ENCODE measurements at places on chromosomes 16 and 17. TPM values are rescaled to one million over a fixed set of nuclear protein-coding genes. Genes with fewer than 3 reads are reported as not detected.
A peak's percentile ranks its signal among the peaks of the same experiment; 100 is the strongest.

ARL5C gene
- not detected for total RNA-seq

CCL3 gene
- total RNA-seq, result 2.0 TPM

MEIOB gene
- total RNA-seq, result not detected

FBXW10 gene
- total RNA-seq, result 0.12 TPM

EME1 gene
- total RNA-seq, result 1.2 TPM

KCNAB3 gene
- total RNA-seq, result 18.1 TPM

C16orf92 gene
- total RNA-seq, result not detected

GCGR gene
- total RNA-seq, result not detected

SRL gene
- not detected for total RNA-seq

FNDC8 gene
- total RNA-seq, result not detected

ARL17B gene
- total RNA-seq, result 30.4 TPM

DNA sequence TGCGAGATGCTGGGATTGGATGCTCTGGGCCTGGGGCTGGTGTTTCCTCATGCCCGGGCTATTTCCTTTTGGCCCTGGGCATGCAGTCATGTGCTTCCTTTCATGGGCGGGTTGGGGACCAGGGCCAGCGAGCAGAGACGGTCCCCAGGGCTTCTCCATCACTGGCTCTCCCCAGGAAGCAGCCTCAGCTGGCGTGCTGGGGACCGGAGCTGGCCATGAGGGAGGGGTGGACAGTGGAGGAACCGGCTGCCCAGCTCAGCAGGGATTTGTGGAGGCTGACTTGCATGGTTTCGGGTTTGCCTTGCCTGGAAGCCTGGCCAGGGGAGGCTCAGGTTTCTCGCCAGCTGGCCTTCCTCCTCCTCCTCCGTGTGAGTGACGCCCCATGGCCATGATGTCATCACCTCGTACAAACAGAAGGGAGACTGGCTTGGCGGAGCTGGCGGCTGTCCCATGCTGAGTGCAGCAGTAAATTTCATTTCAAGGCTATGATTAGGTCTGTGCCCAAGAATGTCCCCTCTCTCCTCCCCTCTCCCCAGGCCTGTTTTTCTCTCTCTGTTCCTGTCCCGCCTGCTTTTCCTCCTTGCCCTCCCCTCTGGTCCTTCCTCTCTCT lies 8.9 kb upstream of the TIMP2 start:
- H3K36me3 ChIP-seq, result no peaks in the 10 kb centered on the region
- H3K27me3 ChIP-seq, result no peaks in the 10 kb centered on the region
- H3K27ac ChIP-seq, result no peak overlapping the region
- H3K4me1 ChIP-seq, result no peaks in the 10 kb centered on the region
- no peak for DNase-seq
- no peak overlapping the region for H3K4me3 ChIP-seq

- H3K27me3 ChIP-seq, result no peaks in the 10 kb centered on the region
- H3K4me1 ChIP-seq, result peaks cover 6% of the 10 kb centered on the region
- peaks cover 2% of the 10 kb centered on the region for H3K36me3 ChIP-seq
- no peak overlapping the region for H3K4me3 ChIP-seq
- DNase-seq, result no peak
- no peak overlapping the region for H3K27ac ChIP-seq
Observed at GRCh38 chr16:84737192-84738011, 37.6 kb downstream of the USP10 start.

DNA sequence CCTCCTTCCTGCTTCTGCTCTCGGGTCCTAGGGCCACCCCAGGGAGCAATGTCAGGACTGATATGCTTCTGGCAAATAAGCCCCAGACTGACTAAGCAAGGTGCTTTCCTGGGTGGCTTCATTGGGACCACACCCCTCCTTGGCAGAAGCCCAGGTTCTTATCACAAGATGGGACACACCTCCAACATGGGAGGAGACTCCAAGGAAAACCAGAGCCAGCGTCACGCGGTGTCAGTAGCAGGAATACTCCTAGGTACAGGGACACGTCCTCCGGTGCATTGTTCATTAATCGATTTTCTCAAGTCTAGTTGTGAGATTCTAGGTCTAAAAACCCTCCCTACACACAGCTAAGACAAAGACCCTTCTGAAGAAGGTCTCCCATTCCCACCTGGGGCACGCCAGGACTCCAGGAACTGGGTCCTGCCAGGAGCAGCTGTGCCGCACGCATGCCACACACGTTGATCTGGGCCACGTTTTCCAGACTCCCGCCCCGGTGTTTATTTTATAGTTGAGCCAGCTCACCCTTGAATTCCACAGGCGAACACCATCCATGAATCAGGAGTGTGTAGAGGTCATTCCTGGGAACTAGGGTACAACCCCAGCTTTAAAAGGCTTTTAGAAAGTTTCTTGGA lies 30.8 kb downstream of the FA2H start:
- no peaks in the 10 kb centered on the region for H3K36me3 ChIP-seq
- no peak for DNase-seq
- no peak overlapping the region for H3K4me3 ChIP-seq
- H3K27ac ChIP-seq, result no peak overlapping the region

DNA sequence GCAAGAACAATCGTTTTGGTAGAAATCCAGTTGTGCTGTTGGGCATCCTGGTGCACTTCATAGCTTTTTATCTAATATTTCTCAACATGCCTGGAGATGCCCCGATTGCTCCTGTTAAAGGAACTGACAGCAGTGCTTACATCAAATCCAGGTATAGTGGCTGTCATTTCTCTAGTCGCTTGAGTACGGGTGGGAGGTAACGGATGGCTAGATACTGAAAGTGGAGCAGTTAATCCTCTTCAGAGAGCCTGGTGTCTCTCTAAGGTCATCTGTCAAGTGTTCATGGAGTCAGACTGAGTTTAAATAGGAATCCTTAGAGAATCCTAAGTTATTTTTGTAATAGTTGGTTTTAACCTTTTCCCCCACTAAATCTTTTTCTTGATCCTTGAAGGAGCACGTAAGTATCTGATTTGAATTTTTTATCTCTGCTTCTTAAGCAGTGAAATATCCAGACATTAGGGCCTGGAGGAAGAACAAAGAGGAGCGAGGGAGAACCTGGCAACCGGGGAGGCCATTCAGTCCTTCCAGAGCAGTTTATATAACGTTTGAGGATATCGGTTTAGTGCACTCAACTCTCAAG lies 37.2 kb downstream of the MFSD11 start:
- no peaks in the 10 kb centered on the region for H3K27me3 ChIP-seq
- H3K27ac ChIP-seq, result no peak overlapping the region
- H3K4me3 ChIP-seq, result no peak overlapping the region
- peaks cover 26% of the 10 kb centered on the region for H3K4me1 ChIP-seq

DNA sequence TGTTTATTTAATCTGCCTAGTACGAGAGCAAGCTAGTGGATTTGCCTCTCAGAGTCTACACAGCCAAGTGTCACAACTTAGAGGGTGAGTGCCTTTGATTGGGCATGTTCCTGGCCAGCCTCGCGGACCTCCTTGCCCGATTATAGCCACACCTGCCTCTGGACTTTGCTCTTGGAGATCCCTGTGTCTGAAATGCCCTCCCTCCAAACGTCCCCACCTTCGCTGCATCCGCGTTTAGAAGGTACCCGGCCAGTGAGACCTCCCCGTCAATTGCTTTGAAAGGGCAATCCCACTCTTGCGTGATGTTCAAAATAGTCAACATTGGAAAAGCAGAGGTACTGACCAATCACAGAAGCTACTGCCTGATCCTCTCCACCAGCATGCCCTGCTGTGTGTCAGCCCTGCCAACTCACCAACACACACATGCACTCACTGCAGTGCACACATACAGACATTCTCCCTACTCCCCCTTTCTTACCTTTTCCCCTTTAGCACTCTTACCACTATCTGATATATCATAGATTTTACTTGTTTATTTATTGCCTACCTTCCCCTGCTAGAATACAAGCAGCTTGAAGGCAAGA lies 6.5 kb upstream of the SDK2 start:
- no peak overlapping the region for H3K4me3 ChIP-seq
- no peak for DNase-seq
- H3K4me1 ChIP-seq, result peaks cover 1% of the 10 kb centered on the region
- no peak overlapping the region for H3K27ac ChIP-seq
- no peaks in the 10 kb centered on the region for H3K27me3 ChIP-seq
- no peaks in the 10 kb centered on the region for H3K36me3 ChIP-seq

GRCh38 chr16:22320572-22321339 lies 23.5 kb downstream of the POLR3E start:
- peaks cover 81% of the 10 kb centered on the region for H3K36me3 ChIP-seq
- no peak overlapping the region for H3K4me3 ChIP-seq
- no peaks in the 10 kb centered on the region for H3K27me3 ChIP-seq
- no peak for DNase-seq
- no peak overlapping the region for H3K27ac ChIP-seq

DNA sequence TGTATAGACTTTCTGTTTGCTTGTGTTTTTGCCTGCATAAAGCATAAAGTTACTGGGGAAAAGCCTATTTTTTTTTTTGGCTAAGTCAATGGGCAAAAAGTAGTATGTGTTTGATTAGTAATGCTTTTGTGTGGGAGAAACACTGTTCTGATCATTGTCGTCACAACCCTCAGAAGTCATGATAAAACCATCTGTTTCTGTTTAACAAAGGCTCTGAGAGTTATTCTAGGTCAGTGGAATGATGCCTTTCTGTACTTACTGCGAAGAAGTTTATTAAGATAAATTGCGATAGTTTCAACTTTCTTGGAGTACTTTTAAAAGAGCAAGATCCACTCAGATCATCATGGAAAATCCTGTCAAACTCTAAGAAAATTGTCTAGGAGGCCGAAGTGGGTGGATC lies 80.9 kb downstream of the PRKCA start:
- no peak for DNase-seq
- H3K36me3 ChIP-seq, result no peaks in the 10 kb centered on the region
- no peak overlapping the region for H3K27ac ChIP-seq
- no peaks in the 10 kb centered on the region for H3K4me1 ChIP-seq

DNA sequence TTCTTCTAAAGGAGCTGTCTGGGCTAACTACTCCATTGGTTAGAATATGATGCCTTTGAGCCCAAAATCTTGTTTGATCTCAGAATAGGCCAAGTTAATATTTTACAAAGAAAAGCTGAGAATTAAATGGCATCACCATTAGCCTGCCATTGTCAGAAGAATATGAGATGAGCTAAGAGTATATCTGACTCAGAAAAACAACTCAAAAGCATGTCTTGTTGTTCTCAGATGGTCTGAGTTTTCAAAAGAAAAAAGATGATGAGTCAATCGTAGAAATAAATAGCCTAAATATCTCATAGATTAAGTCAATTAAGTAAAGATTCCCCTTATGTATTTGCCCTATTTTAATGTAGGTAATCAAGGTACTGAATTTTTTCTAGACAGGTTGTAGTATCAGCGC lies 197.1 kb upstream of the TBX2 start:
- no peaks in the 10 kb centered on the region for H3K4me1 ChIP-seq
- H3K36me3 ChIP-seq, result no peaks in the 10 kb centered on the region
- no peak for DNase-seq
- no peak overlapping the region for H3K4me3 ChIP-seq
- no peaks in the 10 kb centered on the region for H3K27me3 ChIP-seq

- H3K27me3 ChIP-seq, result no peaks in the 10 kb centered on the region
- no peaks in the 10 kb centered on the region for H3K36me3 ChIP-seq
- no peak for DNase-seq
- H3K4me1 ChIP-seq, result peaks cover 12% of the 10 kb centered on the region
- H3K4me3 ChIP-seq, result no peak overlapping the region
Observed at GRCh38 chr16:50735629-50736122, 6.2 kb upstream of the CYLD start.

- H3K27me3 ChIP-seq, result peaks cover 27% of the 10 kb centered on the region
- no peaks in the 10 kb centered on the region for H3K36me3 ChIP-seq
- no peak overlapping the region for H3K4me3 ChIP-seq
Observed at GRCh38 chr17:48639136-48639535, 13.0 kb upstream of the HOXB9 start.

DNA sequence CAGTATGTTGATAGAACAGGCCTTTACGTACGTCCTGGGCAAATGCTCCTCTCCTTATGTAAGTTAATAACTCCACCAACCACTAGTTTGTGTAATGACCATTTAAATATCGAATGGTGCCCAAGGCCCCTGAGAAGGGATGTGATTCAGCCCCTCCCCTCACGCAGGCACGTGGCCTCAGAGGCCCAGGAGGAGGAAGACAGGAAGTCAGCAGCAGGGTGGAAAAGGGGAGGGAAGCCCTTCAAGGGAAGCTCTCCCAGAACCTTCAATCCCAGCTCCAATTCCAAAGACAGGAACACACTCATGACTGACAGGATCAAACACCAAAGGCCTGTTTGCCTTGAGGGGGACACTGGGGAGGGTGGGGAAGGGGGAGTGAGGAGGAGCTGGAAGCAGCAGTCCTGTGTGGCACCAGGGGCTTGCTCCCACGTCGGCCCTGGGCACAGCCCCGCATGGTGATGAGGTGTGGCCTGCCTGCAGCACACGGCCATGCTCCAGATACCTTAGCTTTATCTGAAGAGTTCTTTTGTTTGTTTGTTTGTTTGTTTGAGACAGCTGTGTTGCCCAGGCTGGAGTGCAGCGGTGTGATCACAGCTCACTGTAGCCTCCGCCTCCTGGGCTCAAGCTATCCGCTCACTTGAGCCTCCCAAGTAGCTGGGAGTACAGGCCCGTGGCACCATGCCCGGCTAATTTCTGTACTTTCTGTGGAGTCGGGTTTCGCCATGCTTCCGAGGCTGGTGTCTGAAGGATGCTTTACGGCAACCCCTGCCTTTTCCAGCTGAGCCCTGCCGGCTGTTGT lies 105.0 kb downstream of the ZNF778 start:
- no peak overlapping the region for H3K4me3 ChIP-seq
- no peak for DNase-seq
- H3K27me3 ChIP-seq, result no peaks in the 10 kb centered on the region
- peak overlapping the region; percentile 3 for H3K27ac ChIP-seq

DNA sequence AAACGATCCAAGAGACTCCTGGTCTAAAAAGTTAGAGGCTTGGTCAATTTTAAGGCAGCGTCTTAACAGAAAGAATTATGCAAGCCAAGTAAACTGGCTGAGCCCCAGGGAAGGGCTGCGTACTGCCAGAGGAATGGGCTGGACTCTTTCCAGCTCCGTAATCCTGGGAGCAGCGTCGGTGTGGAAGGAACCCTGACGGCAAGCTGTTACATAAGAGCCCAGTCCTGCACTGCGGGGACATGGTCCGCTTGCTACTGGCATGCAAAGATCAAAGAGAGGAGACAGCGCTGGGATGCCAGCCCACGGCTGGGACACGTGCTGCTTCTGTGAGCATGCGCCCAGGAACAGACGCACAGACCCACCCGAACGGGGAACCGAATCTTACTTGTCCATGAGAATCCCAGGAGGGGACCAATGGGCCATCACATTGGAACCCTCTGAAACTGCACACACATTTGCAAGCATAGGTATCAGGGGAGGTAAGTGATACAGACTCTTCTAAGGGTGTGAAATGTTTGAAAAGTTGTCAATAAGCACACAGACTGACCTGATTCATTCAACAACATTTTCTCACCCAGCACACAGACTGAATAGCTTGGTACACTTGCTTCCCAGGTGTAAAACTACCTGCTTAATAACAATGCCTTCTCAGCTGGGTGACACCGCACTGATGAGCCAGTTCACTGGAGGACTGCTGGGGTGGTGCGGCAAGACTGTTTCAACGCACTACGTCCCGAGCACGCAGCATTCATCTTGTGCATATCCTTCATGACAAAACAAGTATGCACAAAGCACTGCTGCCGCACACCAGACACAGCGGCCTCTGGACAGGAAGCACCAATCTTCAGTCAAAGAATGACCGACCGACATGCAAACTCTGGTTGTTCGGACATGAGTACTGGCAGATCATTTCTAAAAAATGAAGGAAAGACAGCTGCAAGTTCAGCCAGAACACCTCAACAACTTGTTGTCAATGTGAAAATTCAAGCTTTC lies 94.9 kb downstream of the ANKRD11 start:
- H3K4me3 ChIP-seq, result no peak overlapping the region
- no peak overlapping the region for H3K27ac ChIP-seq
- no peaks in the 10 kb centered on the region for H3K4me1 ChIP-seq
- H3K27me3 ChIP-seq, result no peaks in the 10 kb centered on the region

- H3K27me3 ChIP-seq, result peaks cover 36% of the 10 kb centered on the region
- no peak overlapping the region for H3K27ac ChIP-seq
- H3K4me3 ChIP-seq, result no peak overlapping the region
- H3K4me1 ChIP-seq, result no peaks in the 10 kb centered on the region
- H3K36me3 ChIP-seq, result no peaks in the 10 kb centered on the region
- DNase-seq, result no peak
Observed at GRCh38 chr17:43881181-43881580, 26.2 kb downstream of the MPP2 start.
